ENCODE measurements at places on chromosomes 16 and 17.

- DNase-seq: no peak
These were observed 20.0 kb downstream of the AARSD1 start for GRCh38 chr17:42944211-42944610.

- no peak for DNase-seq
These were observed 53.9 kb downstream of the BANP start for GRCh38 chr16:88005181-88005581.

GRCh38 chr17:45718791-45719190, 65.3 kb upstream of the CRHR1 start:
- DNase-seq: no peak

DNA sequence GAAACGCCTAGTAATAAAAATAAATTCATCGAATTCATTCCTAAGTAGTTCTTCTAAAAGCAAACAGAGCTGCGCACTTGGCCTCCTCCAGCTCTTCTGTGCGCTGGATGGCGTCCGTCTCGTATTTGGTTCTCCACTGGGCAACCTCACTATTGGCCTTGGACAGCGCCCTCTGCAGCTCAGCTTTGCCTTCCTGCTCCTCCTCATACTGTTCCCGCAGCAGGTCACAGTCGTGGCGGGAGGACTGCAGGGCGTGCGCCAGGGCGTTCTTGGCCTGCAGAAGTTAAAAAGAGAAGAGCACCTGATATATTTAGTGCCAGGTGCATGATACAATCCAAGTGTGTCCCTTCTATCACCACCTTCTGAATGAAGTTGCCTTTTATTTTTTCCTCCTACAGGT, 21.8 kb downstream of the MYH3 start:
- DNase-seq: no peak

- DNase-seq: no peak
These were observed 18.2 kb downstream of the SCN4A start for GRCh38 chr17:63954402-63955063.

GRCh38 chr16:22638393-22639206, 127.9 kb downstream of the NPIPB5 start:
- no peak for DNase-seq

DNA sequence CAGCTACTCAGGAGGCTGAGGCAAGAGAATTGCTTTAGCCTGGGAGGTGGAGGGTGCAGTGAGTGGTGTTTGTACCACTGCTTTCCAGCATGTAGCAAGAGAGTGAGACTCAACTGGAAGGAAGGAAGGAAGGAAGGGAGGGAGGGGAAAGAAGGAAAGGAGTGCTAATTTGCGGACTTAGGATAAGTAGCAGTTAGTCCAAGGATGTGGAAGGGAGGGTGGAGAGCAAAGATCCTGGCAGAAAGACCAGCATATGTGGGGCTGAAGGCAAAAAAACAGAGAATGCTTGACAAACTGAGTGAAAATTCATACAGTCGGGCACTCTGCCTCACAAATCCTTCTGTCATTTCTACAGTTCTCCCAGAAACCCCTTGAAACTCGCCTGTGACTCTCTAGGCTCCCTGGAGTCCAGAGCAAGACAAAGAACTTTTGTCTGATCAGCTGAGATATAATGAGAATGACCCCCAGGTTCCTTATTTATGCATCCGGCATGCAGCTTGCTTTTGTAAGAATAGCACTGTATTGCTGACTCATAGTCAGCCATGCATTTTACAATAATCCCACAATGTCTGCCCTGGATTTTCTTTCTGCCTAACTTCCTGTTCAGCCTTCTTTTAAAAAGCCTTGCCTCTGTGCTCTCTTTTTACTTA, 31.5 kb downstream of the CDK5RAP3 start:
- DNase-seq: peak; percentile 83

GRCh38 chr17:57902800-57903759, 52.1 kb downstream of the CUEDC1 start:
- no peak for DNase-seq

- DNase-seq: no peak
These were observed 8.7 kb downstream of the CNTROB start for GRCh38 chr17:7940743-7941142.

DNA sequence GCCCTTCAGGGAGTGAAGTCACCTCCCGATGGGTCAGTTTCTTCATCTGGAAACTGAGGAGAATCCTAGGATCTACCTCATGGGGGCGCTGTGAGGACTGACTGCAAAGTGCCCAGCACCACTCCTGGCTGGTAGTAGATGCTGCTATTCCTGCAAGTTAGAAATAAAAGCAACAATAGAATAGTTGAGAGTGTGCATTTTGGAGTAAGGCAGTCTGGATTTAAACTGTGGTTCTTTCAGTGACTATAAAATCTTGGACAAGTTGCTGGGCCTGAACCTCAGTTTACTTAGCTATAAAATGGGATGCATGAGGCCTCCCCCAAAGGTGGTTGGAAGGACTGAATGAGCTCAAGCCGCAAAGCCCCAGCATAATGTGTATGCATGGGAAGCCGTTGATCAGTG, 70.6 kb downstream of the CYB5B start:
- DNase-seq: peak; percentile 6

GRCh38 chr17:70796757-70797156, 627.4 kb downstream of the KCNJ2 start:
- no peak for DNase-seq

DNA sequence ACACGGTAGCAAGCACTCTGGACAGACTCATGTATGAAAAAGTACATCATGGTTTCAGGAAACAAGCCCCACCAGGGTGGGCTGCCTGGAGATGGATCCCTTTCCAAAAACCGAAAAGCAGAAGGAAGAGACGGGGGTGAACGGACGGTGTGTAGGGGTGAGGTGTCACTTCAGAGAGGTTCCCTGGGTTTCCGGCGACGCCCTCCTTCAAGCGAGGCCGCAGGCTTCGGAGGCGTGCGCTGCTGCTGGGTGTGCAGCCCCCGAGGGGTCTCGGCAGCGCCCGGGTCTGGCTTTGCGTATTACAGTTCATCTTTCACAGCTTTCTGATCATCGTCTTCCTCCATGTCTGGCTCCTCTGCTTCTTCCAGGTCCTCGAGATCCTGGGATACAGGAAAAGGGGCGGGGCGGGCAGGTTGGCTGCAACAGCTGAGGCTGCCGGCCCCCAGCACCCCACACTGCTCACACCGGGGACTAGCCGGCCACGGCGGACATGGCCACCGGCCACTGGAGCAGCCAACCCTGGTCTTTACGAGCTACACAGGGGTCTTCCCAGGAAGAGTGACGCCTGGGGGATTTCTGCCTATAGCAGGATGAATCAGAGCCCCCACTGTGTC, 9.0 kb upstream of the PPP1R27 start:
- no peak for DNase-seq

GRCh38 chr17:8754890-8755289, 3.5 kb downstream of the SPDYE4 start:
- DNase-seq: no peak

DNA sequence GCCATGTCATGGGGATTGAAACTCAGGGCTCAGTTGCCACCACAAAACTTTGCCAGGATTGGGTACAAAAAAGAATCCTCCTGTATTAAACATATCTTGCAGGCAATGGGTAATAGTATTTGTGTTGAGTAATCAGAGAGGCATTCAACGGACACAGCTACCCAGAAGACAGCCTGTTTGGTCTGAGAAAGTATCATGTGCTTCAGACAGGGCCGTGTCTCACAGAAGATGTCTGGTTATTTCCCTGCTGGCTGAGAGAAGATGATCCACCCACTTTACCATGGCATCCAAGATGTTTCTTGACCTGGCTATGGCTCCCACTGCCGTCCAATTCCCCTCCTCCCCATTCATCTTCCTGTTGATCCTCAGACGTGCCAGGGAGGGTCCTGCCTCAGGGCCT, 304.3 kb upstream of the XYLT1 start:
- DNase-seq: no peak

DNA sequence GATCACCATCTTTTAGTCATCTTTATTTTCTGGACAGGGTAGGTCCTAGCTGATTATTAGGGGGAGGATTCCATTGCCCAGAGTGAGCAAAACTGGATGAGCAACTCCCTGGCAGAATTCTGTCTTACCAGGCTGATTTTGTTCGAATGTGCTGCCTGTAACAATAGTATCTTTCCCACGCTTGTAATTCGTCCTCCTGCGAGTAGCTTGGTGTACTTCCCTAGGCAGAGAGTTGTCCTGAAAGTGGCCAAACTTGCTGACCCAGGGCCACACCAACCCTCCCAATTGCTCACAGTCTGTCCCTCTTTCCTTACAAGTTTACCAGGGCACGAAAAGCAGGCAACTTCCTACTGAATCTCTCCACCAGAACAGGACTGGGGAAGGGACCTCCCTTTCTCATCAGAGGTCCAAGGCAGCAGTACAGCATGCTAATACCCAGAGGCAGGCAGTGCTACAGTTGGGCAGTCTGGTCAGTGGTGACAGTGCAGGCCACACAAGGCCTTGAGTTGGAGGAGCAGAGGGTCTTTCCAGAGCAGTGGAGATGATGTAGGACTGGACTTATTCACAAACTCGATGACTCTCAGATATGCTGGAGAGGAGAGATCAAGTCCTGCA, 67.8 kb upstream of the NLK start:
- DNase-seq: peak; percentile 56

GRCh38 chr16:17305694-17306093, 165.1 kb downstream of the XYLT1 start:
- no peak for DNase-seq

DNA sequence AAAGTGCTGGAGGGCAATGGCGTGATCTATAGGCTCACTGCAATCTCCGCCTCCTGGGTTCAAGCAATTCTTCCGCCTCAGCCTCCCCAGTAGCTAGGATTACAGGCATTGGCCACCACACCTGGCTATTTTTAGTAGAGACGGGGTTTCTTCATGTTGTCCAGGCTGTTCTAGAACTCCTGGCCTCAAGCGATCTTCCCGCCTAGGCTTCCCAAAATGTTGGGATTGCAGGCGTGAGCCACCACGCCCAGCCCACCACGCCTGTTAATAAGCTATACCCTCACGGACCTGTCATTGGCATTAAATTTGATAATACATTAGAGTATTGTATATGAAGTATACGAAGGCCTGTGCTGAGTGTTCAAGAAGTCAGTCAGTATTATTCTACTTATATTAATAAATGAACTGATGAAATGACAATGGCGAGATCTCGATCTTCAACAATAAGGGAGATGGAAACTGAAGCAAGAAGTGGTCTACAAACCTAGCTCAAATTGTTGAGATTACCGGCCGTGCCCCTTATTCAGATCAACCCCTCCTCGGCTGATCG, 818 bp upstream of the BCAS3 start:
- no peak for DNase-seq

GRCh38 chr17:81454473-81454872, 58.1 kb downstream of the ACTG1 start:
- no peak for DNase-seq

DNA sequence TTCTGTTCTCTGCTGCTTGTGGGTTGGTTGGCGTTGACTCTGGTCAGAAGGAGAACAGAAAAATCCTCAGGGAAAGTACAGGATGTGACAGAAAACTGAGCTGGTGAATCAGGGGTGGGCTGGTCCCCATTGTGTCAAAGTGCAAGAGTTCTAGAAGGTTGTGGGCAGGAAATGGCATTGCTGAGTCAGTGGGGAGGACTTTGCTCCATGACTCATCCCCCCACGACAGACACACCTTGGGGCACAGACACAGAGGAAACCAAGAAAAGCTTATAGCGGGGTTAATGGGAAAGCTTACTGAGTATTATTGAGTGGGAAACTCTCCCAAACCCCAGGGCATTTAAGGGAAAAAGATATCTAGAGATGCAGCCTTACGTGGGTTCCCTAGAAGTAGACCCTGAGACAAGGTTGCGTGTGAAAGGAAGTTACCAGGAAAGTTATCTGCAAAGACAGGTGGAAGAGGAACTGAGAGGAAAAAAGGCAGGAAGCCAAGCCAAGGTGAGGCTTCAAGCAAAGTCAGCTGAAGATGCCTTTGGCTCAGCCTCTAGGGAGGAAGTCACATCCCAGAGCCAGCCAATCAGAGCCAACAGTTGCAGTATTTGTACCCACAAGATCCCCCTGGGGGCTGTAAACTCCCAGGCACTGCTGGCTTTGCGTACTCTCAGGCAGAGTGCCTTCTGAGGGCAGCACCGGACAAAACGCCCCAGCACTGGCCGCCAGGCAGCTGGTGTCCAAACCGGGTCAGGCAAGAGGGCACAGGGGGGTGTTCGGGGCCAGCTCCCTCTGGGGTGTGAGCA, 86.4 kb downstream of the FOXL1 start:
- DNase-seq: no peak

- peak; percentile 25 for DNase-seq
These were observed 27.9 kb upstream of the OR4D1 start for GRCh38 chr17:58120195-58120822.

- peak; percentile 19 for DNase-seq
These were observed 1.2 kb downstream of the USP7 start for GRCh38 chr16:8962393-8963009.

DNA sequence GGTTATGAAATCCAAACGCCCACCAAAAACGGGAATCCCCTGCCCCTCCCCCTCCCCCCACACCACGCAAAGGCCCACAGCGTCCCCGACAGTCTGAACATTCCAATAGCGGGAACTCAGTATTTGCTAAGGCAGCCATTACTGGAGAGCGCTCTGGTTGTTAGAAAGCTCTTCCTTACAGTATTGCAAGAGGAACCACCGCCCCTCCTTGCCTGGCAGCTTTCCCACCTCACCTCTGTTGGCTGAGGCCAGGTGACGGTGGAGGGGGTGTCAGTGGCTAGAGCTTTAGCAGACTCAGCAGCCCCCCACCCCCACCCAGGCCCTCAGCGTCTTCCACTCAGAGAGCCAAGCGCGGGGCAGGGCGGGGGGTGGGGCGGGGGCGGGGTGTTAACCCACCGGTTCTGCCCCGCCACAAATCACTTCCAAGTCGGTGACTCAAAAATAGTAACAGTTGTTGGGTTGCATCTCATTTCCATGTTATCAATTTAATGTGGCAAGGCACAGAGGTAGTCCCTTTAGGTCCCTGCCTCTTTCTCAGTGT, 2.2 kb upstream of the PLEKHH3 start:
- DNase-seq: peak; percentile 73

GRCh38 chr17:46942441-46943217, 19.7 kb downstream of the GOSR2 start:
- peak; percentile 88 for DNase-seq

GRCh38 chr16:324451-325334, 27.8 kb downstream of the AXIN1 start:
- DNase-seq: no peak

- DNase-seq: peak; percentile 36
These were observed 38.7 kb upstream of the RHBDL3 start for GRCh38 chr17:32226886-32227285.

DNA sequence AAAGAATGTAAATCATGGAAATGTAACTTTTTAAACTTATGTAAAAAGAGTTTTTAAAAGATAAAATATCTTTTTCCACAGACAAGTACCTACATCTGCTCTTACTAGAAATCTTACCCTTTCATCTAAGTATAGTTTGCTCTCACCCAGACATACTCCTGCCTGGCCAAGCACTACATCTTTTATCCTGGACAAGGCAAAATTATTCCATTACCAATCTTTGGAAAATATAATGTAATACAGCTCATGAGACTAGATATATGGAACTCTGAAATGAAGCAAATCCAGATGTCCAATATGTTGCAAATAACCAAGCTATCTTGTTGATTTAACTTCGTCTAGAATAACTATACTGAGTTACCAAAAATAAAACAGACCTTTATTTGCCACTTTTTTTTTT, 50.0 kb downstream of the VMP1 start:
- no peak for DNase-seq

GRCh38 chr16:71870818-71871217, 13.2 kb downstream of the ZNF821 start:
- no peak for DNase-seq
